ENCODE measurements at places on chromosomes 3 and 15. TPM values are rescaled to one million over a fixed set of nuclear protein-coding genes. Genes with fewer than 3 reads are reported as not detected.
A peak's percentile ranks its signal among the peaks of the same experiment; 100 is the strongest.

The VGLL4 gene
- total RNA-seq = 66.6 TPM

The SOX14 gene
- not detected for total RNA-seq

The CPN2 gene
- not detected for total RNA-seq

- no peak for DNase-seq
Observed at GRCh38 chr3:163126115-163126514, 1629.5 kb downstream of the OTOL1 start.

DNA sequence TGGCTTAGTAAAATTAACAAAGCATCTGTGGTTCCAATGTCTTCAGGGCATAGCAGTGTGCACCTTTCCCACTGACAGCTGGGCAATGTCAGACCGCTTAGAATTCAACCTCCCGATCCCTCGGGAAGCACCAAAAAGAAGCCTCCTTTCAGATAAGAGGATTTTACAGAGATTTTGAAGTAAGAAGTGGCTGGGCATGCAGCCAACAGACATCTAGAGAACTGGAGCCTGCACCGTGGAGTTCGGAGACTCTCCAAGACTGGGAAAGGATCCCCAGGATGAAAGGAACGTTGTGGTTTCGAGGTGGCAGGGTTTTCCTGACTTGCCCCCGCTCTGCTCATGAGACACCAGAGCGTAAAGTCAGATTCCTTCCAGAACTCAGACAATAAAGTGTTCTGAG lies 5.3 kb downstream of the FAM174B start:
- DNase-seq = no peak

DNA sequence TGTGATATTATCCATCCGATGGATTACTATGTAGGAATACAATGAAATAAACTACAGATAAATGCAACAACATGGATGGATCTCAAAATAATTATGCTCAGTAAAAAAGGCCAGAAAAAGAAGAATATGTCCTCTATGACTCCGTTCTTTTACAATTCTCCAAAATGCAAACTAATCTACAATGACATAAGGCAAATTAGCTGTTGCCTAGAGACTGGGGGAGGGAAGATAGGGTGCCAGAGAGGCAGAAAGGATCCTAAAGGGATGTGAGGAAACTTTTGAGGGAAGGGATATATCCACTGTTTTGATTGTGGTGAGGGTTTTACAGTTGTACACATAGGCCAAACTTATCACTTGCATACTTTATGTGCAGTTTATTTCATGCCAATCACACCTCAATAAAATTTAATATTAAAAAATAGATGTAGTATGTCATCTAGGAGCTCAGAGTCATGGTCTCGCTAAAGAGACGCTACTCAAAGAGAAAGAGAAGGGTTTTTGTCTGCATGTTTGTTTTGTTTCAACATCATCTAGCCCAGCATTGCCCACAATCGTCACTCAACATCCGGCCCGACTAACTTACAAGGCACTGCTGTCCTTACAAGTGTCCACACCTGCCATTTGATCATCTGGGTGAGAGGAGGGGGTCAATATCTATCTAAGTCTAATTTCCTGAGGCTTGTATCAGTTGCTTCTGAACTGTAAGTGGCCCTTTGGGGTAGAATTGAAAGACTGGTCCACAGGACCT lies 29.5 kb downstream of the HES1 start:
- no peak for DNase-seq

DNA sequence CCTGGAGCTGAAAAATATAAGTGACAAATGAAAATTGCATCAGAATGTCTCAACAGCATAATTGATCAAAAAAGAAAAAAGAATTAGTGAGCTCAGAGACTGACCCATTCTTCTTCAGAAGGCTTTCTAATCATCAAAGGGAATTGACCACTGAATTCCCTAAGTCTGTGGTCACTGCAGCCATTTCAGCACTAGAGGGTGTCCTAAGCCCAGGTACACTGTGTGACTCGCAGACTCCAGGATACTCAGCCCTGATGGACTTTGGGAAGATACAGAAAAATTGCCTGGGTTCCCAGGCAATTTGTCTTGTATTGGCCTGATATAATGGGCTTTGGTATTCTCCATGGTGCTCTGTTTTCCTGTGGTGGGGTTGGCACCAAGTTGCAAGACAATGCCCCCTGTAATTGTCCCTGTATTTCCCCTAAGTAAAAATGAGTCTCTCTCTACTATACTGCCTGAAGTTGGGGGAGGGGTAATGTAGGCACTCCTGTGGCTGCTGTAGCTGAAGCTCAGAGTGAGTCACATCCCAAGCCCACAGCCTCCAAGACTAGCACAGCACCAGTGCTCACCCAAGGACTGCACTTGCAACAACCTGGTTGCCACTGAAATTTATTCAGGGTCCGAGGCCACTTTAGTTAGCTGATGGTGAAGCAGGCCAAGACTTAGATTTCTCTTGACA lies 256.0 kb upstream of the STAC start:
- no peak for DNase-seq

DNA sequence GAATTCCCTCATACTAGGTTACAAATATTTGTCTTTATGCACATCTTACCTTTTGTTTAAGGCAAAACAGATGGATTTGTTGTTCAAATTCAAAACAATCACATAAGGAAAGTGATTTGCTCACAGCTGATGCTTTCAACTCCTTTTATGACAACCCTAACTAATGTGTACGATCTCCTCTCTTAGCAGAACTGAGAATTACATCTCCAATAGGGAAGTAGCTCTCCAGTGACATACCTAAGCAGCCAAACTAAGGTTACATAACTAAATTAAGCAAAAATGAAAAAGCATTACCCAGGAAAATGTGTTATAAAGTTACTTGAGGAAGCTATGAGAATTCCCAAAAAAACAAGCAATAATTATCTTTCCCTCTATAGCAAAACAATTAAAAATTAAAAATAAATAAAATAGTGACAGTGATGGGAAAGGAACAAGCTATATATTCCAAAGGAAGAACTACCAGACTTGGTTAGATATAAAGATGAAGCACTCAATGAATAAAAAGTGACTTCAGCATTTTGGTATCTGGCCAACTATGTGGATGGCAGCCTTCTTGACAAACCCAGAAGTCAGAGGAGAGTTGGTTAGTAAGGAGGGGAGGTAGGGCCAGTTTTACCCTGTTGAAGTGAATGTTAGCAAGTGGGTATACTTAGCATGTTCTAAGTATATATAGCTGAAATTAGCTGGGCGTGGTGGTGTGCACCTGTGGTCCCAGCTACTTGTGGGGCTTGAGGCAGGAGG lies 32.4 kb downstream of the PEAK1 start:
- no peak for DNase-seq

DNA sequence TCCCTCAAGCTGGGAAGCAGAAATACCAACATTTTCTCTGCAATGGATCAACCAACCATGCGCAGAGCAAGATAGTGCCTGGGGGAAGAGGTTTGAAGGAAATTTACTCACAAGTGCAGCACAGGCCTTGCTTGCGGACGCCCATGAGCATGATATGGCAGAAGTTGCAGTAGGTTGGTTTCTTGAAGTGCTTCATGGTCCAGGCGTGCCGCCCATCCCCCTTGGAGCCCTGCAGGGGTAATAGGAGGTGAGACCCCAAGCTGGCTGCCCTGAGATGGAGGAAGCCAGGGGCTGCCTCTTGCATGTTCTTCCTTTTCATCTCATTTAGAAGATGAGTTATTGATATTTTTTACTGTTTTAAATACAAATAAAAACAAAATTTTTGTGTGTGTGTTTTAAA lies 86.6 kb downstream of the DGKG start:
- no peak for DNase-seq

DNA sequence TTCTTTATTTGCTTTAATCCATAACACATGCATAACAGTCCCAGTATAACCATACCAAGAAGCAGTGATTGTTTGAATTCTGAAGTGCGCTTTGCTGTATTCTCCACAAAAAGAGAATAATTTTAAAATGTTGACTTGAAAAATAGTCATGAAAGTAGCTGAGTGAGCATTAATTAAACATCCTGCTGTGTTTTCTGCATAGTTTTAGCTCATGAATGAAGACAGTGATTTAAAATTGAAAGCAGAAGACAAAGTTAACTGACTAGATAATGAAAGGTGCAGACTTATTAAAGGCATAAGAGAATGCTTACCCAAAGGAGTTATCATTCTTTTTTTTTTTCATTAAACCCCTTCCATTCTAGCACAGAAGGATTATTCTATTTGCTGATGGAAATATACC lies 143.5 kb downstream of the GABRG3 start:
- no peak for DNase-seq

DNA sequence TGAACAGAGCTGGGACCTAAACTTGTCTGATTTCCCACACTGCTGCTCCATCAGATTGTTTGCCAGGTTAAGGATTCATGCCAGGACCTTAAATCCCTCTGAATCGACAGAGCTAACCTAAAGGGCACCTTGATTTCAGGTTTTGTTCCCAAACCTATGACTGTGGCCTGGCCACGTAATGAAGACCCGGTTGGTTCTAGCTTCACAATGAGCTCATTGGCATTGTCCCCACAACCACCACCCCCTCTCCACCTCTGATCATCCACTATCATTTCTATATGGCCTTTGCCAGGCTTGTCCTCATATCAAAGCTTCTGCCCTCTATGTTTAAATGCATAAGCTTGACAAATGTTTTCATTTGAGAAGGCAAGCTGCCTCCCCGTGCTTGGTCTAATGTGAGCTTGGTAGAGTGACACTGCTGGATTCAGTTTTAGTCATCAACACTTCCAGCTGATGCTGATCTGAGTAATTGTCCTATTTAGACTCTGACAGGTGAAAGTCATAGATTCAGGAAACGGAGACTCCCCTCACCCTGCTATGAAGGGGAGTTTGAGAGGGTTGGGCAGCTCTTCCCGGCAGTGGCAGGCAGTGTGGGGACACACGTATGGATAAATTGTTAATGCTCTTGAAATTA lies 407.1 kb upstream of the CFAP20DC start:
- DNase-seq = peak; percentile 18

DNA sequence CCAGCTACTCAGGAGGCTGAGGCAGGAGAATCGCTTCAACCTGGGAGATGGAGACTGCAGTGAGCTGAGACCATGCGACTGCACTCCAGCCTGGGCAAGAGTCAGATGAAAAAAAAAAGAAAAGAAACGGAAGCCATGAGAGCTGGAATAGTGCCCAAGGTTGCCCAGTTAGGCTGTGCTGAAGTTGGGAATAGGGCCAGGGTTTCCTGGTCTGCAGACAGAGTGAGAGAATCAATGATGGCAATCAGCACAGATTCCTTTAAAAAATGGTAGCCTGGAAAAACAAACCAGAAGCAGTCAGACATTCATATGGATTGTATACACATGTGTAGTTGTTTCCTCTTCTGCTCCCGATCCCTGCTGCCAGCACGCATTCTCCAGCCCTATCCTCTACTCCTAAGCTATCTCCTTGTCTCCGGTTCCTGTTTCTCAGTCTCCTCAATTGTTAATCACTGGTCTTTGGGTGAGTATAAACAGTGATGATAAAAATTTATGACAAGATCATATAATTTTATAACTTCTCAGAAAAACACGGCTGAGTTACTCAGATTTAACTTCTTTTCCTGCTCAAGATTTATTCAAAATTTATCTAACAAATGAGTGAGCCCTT lies 316.2 kb upstream of the UMPS start:
- DNase-seq = no peak

Measured in activated T-helper 2 cell treated with anti-CD3 and anti-CD28 coated beads, Interferon-gamma antibody, Interleukin-2, Interleukin-4, amounts not matched to agents 10 μg/mL and 5 μg/mL and 100 μg/mL, durations not matched to agents 14 hours and 24 hours and 36 hours (primary cell).